T1000 (cell line): ENCODE measurements at places on chromosomes 16 and 17.

- no peak for DNase-seq
Observed at GRCh38 chr16:27355610-27356009, 41.8 kb downstream of the IL4R start.

DNA sequence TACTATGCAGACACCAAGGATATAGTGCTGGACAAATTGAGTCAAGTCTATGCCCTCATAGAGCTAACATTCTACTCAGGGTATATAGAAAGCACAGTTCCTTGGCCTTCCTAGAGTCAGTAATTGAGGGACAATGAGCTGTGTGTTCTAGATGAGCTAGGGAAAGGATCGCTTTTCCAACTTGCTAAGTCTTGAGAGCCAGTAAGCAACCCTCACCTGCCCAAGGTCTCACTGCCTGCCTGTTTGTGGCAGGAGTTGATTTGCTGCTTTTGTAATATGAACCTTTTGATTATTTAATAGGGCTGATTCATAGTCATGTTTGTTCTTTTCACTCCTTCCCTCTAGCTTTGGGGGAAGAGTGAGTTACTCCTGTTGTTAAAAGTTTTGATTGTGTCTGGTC is 6.5 kb downstream of the DDX42 start:
- no peak for DNase-seq

DNA sequence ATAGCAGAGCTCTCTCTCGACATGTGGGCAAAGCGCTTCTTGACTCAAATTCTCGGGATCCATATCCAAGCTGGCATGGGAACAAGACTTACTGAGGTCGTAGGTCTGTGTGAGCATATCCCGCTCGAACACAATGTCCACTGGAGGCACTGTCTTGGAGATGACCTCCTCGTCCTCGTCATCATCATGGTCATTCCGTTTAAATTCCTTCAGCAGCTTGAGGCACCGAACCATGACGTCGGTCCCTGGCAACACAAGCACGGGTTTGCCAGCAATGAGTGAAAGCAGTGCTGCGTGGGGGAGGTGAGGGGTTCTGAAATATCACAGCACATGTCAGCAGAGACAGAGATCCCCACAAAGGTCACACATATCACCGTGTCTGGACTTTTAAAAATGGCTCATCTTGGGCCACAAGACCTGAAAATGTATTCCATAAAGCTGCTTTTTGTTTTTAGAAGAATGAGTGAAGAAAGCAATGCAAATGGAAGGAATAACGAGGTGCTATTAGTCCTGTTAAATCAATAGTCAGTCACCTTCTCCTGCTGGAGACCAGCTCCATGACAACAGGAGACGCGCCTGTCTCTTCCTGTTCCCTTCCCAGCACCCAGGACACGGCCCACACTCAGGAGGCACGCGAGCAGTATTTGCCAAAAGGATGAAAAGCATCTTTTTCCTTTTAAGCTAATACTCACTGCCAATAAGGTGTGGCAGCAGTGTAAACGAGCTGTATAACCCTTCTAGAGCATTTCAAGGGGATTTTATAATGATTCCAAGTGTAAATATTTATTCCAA is 37.9 kb downstream of the GTF3C1 start:
- DNase-seq, result no peak

DNA sequence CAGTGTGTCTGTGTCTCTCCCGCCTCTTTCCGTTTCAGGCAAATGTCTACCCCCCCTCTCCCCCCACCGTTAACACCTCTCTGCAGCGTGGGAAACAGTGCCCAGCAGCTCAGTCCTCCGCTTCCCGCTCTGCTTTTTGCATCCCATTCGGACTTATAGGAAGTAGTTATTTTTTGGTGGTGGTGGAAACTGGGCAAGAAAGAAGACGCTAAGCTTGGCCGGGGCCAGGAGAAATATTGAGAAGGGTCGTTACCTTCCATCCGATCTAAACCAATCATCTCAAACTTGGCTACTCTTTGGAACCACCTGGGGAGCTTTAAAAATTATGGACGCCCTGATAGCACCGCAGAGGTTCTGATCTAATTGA is 499 bp upstream of the HLF start:
- no peak for DNase-seq

DNA sequence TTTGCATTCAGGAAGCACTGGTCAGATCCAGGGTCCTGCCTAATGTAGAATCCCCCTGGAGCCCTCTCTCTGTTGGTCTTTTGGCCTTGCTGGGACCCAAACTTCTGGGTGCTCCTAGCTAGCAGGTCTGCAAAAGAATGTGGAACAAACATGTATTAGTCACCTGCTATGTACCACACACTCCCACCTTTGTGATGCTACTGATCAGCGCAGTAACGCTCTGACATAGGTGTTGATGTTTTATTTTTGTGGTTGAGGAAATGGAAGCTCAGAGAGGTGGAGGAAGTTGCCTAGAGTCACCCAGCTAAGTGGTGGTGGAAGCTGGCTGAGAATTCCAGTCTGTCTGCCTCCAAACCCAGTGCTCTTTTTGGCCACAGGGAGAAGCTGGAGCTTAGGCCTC is 35.8 kb upstream of the LGALS9 start:
- DNase-seq, result no peak

DNA sequence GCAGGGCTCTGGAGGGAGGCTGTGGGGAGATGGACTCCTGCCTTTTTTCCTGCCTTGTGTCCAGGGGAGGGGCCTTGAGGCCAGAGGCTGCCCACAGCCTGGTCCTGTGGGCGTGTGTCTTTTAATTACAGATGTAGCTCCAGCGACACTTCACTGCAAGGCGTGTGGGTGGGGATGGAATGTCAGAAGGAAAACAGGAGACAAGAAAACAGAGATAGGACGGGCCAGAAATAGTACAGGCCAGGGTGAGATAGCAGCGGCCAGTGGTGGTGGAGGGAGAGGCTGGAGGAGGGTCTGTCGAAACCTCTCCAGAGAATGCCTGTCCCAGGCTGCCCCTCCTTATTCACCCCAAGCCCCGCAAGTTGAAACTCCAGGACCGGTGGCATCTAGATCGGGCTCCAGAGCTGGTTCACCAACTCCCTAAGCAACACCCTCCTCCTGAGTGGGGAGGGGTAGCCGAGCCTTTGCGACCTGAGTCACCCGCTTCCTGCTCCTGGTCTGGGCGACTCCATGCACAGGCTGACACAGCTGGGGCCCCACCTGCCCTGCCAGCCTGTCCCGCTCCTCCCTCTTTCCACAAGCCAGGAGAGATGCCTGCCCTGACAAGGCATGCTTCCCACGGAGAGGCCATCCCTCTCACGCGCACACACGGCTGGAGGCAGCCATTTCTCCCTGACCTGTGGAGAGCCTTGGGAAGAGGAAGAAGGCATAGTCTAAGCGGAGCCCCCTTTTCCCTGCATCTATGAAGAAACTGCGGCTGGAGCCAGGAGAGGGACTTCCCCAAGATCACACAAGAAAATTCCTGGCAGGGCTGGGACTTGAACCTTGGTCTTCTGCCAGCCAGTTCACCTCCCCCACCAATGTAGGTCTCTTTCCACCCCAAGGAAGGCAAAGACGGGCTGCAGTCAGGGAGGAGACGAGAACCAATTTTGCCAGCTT is 6.6 kb upstream of the JUP start:
- DNase-seq, result peak; percentile 65

- DNase-seq, result peak; percentile 6
Observed at GRCh38 chr16:53055541-53056391, 975 bp downstream of the CHD9 start.

- DNase-seq, result no peak
Observed at GRCh38 chr16:81543571-81543970, 99.0 kb downstream of the CMIP start.

GRCh38 chr16:7419441-7419840 is 86.8 kb downstream of the RBFOX1 start:
- no peak for DNase-seq

GRCh38 chr16:47037396-47037745 is 63.9 kb upstream of the DNAJA2 start:
- no peak for DNase-seq

DNA sequence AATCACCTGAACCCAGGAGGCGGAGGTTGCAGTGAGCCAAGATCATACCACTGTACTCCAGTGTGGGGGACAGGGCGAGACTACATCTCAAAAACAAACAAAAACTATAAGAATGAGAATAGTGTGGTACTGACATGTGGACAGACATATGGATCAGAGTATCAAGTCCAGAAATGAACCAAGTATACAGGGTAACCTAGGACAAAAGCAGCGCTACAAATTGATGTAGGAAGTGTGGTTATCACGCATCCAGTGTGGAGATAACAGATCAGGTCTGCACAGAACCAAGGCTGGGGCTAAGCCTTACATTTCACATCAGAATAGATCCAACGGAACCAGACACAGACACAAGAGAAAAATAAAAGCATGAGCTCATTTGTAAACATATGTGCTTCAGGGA is 23.0 kb upstream of the C16orf95 start:
- no peak for DNase-seq

DNA sequence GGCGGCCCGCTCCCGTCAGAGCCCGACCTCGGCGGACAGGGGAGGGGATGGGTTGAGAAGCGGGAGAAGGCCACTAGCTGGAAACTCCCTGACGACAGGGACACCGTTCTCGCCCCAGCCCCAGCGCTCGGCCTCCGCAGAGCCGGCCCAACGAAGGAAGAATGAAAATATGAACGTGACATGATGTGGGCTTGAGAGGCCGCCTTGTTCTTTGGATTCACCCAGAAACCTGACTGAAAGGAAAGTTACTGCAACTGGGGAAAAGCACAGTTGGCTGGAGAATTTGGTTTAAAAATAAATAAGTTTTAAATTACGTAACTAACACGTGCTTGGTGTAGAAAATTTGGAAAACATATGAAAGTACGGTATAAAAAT is 21.1 kb downstream of the NPTX1 start:
- DNase-seq, result no peak

- DNase-seq, result no peak
Observed at GRCh38 chr16:82884320-82884898, 257.6 kb downstream of the CDH13 start.

DNA sequence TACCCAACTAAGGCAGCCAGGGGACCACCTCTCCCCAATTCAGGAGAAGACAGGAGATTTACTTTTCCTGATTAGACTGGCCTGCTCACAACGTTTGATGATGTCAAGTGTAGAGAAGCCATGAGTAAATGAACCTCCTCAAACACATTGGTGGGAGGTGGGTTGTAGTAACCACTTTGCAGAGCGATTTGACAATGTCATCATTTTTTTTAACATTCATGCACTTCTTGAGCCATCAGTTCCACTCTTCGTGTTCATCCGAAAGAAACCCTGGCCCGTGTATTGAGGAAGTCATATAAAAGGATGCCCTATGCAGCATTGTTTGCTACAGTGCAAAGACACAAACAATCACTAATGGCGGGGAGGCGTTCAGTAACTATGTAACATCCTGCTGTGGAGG is 5.5 kb upstream of the KRT19 start:
- no peak for DNase-seq

GRCh38 chr16:57276596-57276995 is 7.9 kb downstream of the PLLP start:
- no peak for DNase-seq

GRCh38 chr17:82963104-82963950 is 116.1 kb upstream of the METRNL start:
- peak; percentile 45 for DNase-seq

DNA sequence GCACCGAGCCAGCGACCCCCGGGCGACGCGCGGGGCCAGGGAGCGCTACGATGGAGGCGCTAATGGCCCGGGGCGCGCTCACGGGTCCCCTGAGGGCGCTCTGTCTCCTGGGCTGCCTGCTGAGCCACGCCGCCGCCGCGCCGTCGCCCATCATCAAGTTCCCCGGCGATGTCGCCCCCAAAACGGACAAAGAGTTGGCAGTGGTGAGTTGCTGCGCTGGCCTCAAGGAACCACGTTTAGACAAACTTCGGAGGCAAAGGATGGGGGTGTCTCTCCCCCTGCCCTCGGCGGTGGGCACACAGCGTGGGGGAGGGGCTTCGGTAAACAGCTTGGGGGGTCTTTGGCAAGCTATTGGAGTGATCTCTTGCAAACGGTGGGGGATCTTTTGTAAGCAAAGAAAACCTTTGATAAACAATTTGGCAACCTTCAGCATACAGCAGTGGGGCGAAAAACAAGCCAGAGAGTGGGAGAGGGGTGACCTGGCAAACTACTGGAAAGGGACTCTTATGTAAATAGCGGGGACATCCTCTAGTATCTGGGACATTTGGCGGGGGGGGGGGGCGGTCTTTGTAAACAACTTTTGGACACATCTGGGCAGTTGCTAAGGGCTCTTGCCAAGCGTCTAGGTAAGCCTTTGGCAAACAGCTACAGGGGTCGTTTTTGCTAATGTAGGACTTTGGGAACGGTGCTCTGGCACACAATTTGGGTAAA is 587 bp downstream of the MMP2 start:
- DNase-seq, result no peak

DNA sequence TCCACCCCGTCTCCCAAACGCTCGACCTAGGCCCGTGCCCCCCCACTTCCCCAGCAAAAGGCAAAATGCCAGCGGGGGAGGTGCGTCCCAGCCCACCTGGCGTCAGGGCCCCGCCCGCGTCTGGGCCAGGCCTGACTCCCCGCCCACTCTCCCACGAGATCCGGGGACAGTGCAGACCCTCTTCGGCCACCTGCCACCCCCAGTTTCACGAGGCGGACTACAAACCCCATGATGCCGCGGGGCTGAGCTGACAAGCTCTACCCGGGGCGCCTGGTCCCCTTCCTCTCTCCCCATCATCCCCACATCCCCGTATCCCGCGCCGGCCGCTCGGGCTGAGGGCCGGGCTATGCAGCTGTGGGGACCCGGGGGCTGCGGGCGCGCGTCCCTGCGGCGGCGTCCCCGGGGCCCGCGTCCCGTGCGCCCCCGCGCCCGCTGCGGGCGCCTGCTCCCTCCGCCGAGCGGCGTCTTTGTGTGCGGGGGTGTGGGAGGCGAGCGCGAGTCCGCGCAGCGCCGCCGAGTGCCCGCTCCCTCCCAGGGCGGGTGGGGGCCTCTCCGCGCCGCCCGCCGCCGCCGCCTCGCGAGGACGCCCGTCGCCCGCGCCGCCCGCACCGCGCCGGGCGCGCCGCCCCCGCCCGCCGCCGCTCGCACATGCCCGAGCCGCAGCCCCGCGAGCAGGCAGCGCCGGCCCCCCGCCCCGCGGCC is at the start of gene ANKRD13B:
TSS of gene ANKRD13B (plus strand) at position 283 of the 702 bp plus-strand sequence. CDS start 490 bp downstream, outside the sequence.
- no peak for DNase-seq

- peak; percentile 48 for DNase-seq
Observed at GRCh38 chr16:66483689-66484452, 56.8 kb downstream of the BEAN1 start.

DNA sequence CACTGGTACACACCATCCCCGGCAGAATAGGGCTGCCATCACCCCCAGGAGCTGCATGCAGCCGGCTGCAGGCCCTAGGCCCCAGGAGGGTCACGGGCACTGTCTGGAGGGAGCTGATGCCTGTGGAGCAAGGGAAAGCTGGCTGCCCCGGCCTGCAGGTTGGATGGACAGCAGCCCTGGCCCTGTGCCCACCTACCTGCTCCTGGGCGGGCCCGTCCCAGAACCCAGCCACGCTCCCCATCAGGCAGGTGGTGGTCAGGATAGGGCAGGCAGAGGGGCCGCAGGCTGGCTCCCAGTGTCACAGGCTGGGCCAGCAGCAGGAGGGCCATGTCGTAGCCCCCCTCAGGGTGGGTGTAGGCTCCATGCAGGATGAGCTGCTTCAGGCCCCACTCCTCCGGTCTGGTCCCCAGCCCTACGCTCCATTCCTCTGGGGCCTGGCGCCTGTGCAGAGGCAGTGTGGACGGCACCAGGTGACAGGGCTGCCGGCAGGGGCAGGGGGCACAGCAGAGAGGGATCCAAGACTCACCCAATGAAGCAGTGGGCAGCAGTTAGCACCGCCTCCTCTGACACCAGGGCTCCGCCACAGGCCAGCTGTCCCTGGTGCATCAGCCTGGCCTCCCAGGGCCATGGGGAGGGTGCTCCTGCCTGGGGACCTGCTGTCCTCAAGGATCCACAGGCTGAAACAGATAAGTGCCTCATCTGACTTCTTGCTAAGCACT is 4.0 kb downstream of the PRSS53 start:
- DNase-seq, result no peak

GRCh38 chr16:13503960-13504635 is 415.9 kb upstream of the ERCC4 start:
- no peak for DNase-seq
